ENCODE measurements at places on chromosomes 13 and 19. TPM values are rescaled to one million over a fixed set of nuclear protein-coding genes. Genes with fewer than 3 reads are reported as not detected.

MBD3 gene
- 68.5 TPM for total RNA-seq

ISOC2 gene
- total RNA-seq, result 84.9 TPM

THSD1 gene
- total RNA-seq, result 6.7 TPM

ZNF560 gene
- total RNA-seq, result not detected

MAP4K1 gene
- not detected for total RNA-seq

SYNE4 gene
- not detected for total RNA-seq

KLC3 gene
- total RNA-seq, result not detected

OLFM2 gene
- 18.8 TPM for total RNA-seq

GJB6 gene
- total RNA-seq, result not detected

CEACAM7 gene
- total RNA-seq, result not detected

RASGRP4 gene
- total RNA-seq, result not detected

SCGB2B2 gene
- total RNA-seq, result 0.49 TPM

B3GNT8 gene
- total RNA-seq, result 1.2 TPM

RFPL4A gene
- not detected for total RNA-seq

CLDND2 gene
- total RNA-seq, result not detected

IL11 gene
- 0.15 TPM for total RNA-seq

TFDP1 gene
- total RNA-seq, result 62.7 TPM

PLVAP gene
- total RNA-seq, result 0.31 TPM

PRDX2 gene
- 252 TPM for total RNA-seq

KCNJ14 gene
- 1.3 TPM for total RNA-seq

Measured in cardiac ventricle fibroblast (primary cell).